Kidney capillary endothelial cell (primary cell): ENCODE measurements at places on chromosomes 1 and 21.
A peak's percentile ranks its signal among the peaks of the same experiment; 100 is the strongest.

DNA sequence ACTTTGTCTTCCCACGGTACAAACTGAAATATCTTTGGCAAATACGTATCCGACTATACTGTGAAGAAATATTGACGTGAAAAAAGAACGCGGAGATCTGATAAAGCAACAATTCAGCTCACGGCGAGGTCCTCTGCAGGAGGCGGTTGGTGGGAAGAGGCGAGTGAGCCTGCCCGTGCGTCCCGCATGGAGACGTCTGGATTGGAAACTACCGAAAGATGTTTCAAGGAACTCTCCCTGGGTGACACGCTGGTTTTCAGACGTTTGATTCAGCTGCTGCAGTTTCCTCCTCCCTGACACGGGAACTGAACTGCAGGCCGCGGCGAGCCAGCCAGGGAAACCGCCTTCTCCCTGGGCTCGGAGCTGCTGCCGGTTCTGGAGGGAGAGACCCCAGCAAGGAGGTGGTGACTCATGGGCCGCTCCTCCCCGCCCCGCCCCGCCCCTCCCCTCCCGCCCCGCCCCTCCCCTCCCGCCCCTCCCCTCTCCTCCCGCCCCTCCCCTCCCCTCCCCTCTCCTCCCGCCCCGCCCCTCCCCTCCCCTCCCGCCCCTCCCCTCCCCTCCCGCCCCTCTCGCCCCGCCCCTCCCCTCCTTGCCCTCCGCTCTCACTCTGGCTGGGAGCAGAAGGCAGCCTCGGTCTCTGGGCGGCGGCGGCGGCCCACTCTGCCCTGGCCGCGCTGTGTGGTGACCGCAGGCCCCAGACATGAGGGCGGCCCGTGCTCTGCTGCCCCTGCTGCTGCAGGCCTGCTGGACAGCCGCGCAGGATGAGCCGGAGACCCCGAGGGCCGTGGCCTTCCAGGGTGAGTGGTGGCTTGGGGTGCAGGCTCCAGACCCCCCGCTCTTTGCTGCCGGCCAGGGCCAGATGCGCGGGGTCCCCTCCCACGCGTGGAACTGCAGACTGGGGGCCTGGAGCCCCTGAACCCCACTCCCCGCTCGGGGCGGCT, at the start of gene COL6A1:
COL6A1 (plus strand) TSS at position 620 of the 941 bp plus-strand sequence; CDS start at position 701, 81 bp downstream.
- DNase-seq: peak; percentile 80

- DNase-seq: peak; percentile 16
Measured at GRCh38 chr1:45490121-45490625, 790 bp downstream of the TESK2 start.

DNA sequence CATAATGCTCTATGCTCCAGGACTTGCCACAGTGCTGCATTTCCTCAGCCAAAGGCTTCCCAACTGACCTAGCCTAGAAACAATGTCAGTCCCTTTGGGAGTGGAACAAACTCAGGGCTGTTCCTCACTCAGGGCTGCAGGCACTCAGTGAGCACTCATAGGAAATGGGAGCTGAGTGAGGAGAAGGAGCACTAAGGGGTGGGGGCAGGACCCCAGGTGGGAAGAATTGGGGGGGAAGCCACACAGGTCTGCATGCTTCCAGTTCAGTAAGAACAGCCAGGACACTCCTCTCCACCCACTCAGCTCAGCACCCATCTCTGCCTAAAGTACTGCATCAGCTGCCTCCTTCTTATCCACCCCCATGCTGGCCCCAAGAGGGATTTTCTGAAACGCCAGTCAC, 7.3 kb upstream of the SLC5A9 start:
- no peak for DNase-seq

DNA sequence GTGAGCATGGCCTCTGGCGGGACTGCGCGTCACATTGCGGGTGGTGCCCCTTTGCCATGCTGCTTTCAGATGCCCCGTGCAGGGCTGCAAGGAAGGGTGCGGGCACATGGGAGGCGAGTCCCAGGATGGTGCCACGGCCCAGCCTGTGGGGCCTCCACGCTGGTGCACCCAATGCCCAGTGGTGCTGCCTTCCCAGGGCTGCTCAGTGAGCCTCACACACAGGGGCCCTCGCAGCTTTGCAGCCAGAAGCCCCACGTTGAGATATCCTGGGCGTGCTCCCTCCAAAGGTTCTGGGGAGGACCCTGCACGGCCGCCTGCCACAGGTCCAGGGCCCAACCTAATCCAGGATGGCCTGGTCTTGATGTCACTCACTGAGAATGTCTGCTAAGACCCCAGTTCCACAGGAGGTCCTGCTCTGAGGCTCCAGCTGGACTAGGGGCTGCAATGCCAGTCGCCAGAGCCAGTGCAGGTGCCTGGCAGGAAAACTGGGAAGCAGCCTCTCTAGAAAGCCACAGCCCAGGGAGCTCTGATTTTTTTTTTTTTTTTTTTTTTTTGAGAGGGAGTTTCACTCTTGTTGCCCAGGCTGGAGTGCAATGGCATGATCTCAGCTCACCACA, 34.1 kb upstream of the PRSS38 start:
- no peak for DNase-seq

- no peak for DNase-seq
Measured at GRCh38 chr1:191609305-191609704, 549.0 kb upstream of the RGS18 start.

- no peak for DNase-seq
Measured at GRCh38 chr1:63828322-63829044, 54.7 kb downstream of the ROR1 start.
